Activated T-helper 2 cell treated with anti-CD3 and anti-CD28 coated beads, Interferon-gamma antibody, Interleukin-2, Interleukin-4, amounts not matched to agents 10 μg/mL and 5 μg/mL and 100 μg/mL, durations not matched to agents 14 hours and 24 hours and 36 hours (primary cell): ENCODE measurements at places on chromosomes 6 and 20. TPM values are rescaled to one million over a fixed set of nuclear protein-coding genes. Genes with fewer than 3 reads are reported as not detected.
A peak's percentile ranks its signal among the peaks of the same experiment; 100 is the strongest.

DNA sequence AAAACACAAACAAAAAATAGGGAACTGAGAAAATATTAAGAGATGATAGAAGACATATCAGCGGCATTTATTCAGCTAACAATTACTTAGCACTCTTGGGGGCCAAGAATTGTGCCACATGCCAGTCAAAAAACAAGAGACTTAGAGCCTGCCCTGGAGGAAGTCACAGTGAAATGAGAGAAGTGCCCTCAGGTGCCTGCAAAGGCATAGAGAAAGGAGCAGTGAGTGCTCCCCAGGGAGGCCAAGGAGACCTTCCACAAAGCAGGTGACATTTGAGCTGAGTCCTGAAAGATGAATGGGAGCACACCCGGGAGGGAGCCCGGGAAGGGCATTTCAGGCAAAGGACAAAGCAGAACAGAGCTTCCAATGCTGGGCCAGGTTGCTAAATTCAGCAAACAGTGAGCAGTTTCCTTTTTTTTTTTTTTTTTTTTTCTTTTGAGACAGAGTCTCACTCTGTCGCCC is 184.7 kb upstream of the JARID2 start:
- no peaks in the 10 kb centered on the region for H3K36me3 ChIP-seq
- no peak overlapping the region for H3K4me3 ChIP-seq
- peaks cover 11% of the 10 kb centered on the region for H3K4me1 ChIP-seq
- no peak for DNase-seq
- H3K27ac ChIP-seq: no peak overlapping the region

TSPO2 gene
- total RNA-seq: not detected in 2 replicates

GRCh38 chr6:138162111-138162954 is 594 bp downstream of the ARFGEF3 start:
- H3K36me3 ChIP-seq: no peaks in the 10 kb centered on the region
- DNase-seq: no peak
- H3K4me3 ChIP-seq: peak overlapping the region; percentile 62
- H3K27ac ChIP-seq: no peak overlapping the region

SYNDIG1 gene
- total RNA-seq: not detected in 2 replicates

DNA sequence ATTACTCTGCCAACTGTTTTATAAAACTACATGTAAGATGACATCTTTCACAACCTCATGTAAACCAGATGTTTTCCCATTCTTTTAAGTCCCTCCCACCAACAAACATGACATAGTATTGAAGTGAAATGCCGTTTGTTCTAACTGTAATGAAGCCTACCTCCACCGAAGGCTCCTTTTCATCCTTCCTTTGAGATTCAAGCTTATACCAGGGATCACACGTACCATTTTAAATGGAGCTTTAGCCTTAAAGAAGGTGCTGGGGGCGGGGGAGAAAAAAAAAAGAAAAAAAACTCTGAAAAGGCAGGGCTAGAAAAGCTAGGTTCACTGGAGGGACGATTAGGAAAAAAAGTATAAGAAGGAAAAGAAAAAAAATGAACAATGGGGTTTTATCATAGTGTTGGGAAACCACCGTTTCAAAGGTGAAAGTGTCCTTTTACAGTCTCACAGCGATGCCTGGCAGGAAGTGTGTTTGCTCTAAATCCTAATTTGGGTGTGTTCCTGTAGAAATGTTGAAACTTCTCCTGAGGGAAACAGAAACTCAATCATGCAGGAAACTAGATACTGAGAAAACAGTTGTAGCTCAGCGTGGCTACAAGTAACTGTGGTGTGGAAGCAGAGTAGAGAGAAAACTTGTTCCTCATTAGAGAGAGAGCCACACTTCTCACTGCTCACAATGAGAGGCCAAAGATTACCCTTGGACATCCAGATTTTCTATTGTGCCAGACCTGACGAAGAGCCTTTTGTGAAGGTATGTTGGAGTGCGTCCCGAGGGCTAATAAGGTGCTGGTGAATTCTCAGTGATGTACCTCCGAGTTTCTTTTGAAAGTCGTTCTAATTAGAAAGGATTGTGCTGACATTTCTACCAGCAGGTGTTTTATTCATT is 37.6 kb upstream of the HINT3 start:
- H3K27me3 ChIP-seq: no peaks in the 10 kb centered on the region
- peak; percentile 48 for DNase-seq
- peak overlapping the region; percentile 82 for H3K4me3 ChIP-seq
- H3K27ac ChIP-seq: peak overlapping the region; percentile 88
- peaks cover 73% of the 10 kb centered on the region for H3K36me3 ChIP-seq

GRCh38 chr6:156028335-156029131 is 572.9 kb upstream of the NOX3 start:
- H3K4me3 ChIP-seq: no peak overlapping the region
- no peak for DNase-seq
- no peaks in the 10 kb centered on the region for H3K36me3 ChIP-seq
- no peaks in the 10 kb centered on the region for H3K27me3 ChIP-seq

FKBP5 gene
- total RNA-seq: 88.1 and 90.9 TPM in 2 replicates

MYBL2 gene
- total RNA-seq: 85.4 and 88.6 TPM in 2 replicates

SLC12A5 gene
- total RNA-seq: 0.73 TPM in 1 of 2 replicates, not detected in the other

- DNase-seq: no peak
- peak overlapping the region; percentile 26 for H3K4me3 ChIP-seq
- H3K4me1 ChIP-seq: peaks cover 25% of the 10 kb centered on the region
- no peak overlapping the region for H3K27ac ChIP-seq
- H3K36me3 ChIP-seq: peaks cover 3% of the 10 kb centered on the region
Observed at GRCh38 chr6:106026748-106027715, 59.1 kb upstream of the PRDM1 start.

GNMT gene
- 0.62 and 0.69 TPM in 2 replicates for total RNA-seq

DNA sequence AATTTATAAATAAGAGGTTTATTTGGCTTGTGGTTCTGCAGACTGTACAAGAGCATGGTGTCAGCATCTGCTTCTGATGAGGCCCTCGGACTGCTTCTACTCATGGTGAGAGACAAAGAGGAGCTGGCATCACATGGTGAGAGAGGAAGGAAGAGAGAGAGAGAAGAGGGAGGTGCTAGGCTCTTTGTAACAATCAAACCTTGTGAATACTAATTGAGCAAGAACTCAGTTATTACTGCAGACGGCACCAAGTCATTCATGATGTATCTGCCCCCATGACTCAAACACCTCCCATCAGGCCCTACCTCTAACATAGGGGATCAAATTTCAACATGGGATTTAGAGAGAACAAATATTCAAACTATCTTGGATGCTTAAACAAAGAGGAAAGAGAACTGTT is 6.3 kb upstream of the SIRPG start:
- peak overlapping the region; percentile 79 for H3K27ac ChIP-seq
- H3K4me1 ChIP-seq: peaks cover 82% of the 10 kb centered on the region
- peaks cover 19% of the 10 kb centered on the region for H3K36me3 ChIP-seq
- H3K4me3 ChIP-seq: peak overlapping the region; percentile 11

FAM229B gene
- total RNA-seq: 1.1 and 3.1 TPM in 2 replicates

DNA sequence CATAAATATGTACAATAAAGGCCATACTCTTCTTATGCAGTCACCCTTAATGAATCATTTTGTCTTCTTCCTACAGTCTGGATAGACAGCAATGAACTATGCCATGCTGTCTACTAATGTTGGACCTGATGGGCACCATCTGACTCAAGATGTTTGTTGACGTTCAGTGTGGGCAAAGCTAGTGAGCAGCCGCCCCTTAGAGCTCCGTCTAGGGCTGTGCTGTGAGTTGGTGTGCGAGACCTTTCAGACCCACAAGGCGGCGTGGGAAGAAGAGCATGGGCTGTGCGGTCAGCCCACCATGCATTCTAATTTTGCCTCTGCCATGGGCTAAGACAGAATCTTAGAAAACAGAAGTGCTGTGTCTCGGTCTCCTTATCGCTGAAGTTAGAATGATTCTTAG is 829.4 kb downstream of the QKI start:
- H3K36me3 ChIP-seq: no peaks in the 10 kb centered on the region
- H3K27me3 ChIP-seq: no peaks in the 10 kb centered on the region

DNA sequence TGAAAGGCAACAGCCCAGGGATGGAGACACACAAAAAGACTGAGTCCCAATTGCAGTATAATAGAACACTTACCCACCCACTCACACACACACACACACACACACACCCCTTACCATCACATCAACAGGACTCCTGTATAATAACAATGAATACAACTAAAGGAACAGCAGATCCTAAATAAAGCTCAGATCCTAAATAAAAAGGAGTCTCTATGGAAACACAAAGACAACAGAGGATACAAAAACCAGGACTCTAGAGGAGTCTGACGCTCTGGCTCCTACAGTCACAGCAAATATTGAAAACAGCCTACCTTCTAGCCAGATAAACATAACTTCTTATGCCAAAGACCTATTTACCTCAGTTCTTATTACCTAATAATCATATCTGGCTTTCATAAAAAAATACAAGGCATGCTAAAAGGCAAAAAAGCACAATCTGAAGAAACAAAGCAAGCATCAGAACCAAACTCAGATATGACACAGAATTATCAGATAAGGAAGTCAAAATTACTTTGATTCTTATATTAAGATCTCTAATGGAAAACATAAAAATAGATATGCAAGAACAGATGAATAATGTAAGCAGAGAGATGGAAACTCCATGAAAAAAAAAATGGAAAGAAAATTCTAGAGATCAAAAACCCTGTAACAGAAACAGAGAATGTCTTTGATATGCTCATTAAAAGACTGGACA is 134.9 kb downstream of the MMUT start:
- no peak overlapping the region for H3K4me3 ChIP-seq
- H3K4me1 ChIP-seq: no peaks in the 10 kb centered on the region
- no peaks in the 10 kb centered on the region for H3K27me3 ChIP-seq
- no peak for DNase-seq
- no peak overlapping the region for H3K27ac ChIP-seq
- H3K36me3 ChIP-seq: no peaks in the 10 kb centered on the region

PSORS1C1 gene
- total RNA-seq: not detected in 2 replicates

DNA sequence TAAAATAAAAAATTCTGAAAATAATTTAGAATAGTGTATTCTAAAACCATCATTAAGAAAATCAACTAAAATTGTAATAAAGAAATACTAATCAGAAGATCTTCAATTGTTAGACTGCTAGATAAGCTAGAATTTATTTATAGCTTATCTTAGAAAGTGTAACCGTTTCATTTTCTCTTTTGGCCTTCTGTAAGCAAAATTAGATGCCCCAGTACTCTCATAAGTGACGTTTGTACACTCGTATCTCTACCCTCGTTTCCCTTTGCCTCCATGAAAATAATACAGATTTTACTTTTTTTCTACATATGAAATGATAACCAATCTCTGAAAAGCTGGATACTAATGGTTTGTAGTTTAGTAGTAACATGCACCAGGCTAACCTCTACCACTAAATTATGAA is 19.8 kb downstream of the DSE start:
- H3K36me3 ChIP-seq: no peaks in the 10 kb centered on the region
- H3K27ac ChIP-seq: no peak overlapping the region
- H3K27me3 ChIP-seq: peaks cover 5% of the 10 kb centered on the region
- no peak for DNase-seq

DNA sequence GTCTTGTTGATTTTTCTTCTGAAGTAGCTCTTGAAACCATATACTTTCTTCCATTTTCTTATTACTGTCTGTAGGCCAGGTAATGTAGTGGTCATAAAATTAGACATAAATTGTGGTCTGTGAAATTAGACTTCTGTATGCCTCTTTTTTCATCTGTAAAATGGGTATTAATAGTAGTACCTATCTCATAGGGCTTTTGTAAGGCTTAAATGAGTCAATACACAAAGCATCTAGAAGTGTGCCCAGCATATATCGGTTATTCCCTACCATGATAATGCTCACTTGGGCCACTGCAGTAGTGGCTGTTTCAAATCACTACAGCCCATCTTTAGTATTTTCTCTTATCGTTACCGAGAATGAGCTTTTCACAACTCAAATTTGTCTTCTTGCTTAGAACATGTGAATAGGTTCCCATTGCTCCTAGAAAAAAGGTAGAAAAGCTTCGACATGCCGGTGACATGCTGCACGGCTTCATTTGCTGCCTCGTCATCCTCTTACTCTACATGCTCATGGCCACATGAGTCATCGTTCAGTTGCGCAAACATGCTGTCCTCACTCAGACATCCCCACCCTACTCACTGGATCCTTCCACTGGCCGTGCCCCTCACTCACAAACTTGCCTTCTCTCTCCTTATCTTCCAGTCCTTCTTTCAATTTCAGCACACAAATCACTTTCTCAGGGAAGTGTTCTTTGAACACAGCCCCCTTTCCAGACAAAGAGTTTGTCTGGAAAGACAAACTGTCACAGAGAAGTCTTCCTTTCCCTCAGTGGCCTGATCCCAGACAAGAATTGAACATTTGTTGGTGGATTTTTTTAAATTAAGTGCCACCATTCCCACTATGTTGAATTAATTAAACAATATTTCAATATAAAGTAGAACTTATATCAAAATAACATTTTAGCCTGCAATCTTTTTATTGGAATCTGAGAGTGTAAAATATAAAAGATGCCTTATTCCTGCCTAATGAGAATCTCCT is 32.2 kb upstream of the ERVFRD-1 start:
- peaks cover 4% of the 10 kb centered on the region for H3K27me3 ChIP-seq
- H3K4me1 ChIP-seq: peaks cover 19% of the 10 kb centered on the region
- DNase-seq: no peak

EIF6 gene
- 179 and 183 TPM in 2 replicates for total RNA-seq

DNA sequence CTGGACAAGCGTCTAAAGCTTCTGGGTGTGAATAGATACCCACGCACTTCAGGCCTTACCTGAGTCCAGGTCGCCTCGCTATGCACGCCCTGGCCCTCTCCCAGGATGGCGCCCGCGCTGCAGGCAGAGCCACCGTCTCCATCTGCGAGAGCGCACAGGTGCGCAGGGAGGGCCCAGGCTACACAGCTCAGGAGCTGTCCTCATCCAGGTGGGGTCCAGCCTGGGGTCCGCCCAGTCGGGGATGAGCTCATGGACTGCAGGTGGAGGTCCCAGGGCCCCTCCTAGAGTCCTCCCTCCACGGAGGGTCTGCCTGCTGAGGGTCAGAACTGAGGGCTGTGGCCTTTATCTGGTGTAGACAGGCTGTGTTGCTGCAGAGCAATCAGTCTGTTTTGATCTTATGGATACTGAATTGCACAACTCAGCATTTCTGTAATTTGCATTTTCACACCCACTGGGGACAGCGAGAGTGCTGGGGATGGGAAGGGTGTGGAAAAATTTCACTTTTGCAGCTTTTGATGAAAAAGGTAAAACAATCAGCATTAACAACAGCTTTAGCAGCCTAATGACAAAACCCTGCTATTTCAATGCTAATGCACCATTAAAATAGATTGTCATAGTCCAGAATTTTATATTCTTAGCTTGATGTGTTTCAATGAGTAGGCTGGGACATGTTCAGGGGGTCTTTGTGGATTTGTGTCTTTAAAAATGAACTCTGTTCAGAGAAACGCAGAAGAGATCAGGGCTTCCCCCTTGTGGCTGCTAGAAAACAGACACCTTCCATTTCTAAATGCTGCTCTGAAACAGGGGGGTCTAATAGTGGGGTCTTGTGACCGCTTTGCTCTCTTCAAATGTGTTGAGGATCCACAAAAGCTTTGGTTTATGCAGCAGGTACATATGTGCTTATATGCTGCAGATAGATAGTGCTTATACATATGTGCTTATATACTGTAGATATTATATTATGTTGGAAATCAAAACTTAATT is 77.8 kb upstream of the PHACTR3 start:
- H3K36me3 ChIP-seq: no peaks in the 10 kb centered on the region
- H3K4me3 ChIP-seq: no peak overlapping the region
- DNase-seq: no peak
- H3K4me1 ChIP-seq: peaks cover 2% of the 10 kb centered on the region
- H3K27me3 ChIP-seq: peaks cover 34% of the 10 kb centered on the region
